ENCODE measurements at places on chromosomes 11 and 22.

DNA sequence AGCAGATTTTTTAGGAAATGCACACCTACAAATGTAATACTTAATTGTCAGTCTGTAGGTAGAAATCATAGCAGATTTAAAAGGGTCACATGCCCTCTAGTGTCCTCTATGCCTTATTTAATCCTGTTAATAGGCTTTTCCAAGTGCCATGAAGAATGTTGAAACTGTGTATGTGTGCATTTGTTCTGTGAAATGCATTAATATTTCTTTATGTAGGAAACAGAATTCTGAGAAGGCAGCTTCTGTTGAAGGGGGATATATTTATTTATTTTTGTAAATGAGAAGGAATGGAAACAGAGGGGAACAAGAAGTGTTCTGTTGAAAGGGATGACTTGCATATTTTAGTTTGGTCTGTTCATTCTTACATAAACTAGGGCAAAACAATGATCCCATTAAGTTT lies 51.0 kb downstream of the SVIP start:
- peak; percentile 20 for DNase-seq

DNA sequence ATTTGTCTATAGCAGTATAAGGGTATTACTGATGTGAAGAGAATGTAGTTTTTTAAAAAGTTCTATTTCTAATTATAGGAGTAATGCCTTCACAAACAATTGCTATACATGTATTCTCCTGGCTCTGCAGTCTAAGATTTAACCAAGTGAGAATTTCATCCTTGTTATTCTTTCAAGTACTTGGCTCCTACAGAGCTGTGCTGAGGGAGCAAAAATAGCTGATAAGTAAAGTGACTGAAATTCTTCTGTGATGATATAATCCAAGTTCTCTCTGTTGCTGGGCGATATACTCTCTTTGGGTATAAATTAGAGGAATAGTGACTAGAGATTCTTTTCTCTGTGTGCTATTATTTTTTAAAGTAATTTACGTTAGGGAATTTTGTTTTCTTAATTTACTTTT lies 68.0 kb downstream of the PGR start:
- DNase-seq: no peak

DNA sequence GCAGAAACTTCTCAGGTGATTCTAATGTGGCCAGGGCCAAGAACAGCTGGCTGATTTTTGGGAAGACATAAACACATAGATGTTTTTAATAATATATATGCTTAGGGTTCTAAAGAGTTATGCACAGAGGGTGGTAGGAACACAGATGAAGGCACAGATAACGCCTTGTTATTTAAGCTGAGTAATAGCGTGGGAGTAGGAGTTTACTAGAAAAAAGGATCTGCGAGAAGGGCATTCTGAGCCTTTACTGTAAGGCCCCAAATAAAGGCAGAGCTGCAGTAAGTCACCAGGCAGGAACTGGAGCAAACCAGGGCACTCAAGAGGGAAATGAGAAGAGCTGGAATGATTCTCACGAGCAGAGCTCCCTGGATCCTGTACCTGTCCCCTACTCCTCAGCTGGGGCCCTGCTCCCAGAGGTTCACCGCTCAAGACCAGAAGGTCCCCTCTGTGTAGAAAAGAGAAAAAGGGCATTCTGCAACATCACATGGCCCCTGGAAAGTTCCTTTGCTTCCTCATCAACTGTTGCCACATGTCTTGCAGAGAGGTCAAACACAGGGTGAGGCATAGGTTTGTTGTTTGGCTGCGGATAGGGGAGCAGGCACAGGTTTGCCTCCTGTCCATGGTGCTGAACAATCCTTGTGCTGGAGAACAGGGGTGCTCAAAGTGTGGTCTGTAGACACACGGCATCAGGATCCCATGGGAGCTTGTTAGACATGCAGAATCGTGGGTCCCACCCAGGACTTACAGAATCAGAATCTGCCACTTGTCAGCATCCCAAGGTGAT lies 125.7 kb downstream of the TENM4 start:
- no peak for DNase-seq

GRCh38 chr11:133133050-133133449 lies 399.3 kb downstream of the OPCML start:
- DNase-seq: no peak

GRCh38 chr11:119148720-119149017 lies 183 bp upstream of the ABCG4 start:
- DNase-seq: no peak

DNA sequence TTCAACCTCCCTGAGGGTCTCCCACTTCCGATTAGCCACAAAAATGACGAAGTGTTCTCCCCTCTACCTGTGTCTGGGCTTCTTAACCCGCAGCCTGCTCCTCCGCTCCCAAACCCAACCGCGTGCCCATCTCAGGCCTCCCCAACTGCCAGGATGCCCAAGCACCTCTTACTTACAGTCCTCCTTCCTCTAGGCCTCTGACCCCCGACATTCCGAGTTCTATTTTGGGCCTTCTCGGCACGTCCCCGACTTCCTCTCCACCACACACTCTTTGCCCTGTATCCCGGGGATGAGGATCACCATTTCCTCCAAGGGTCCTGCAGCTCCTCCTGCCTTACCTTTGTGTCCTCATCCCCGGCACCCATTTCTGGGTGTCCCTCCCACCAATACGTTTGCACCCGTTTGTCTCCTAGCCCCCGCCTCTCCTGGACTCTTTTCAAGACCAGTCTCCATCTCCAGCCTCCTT lies 388 bp upstream of the MUS81 start:
- peak; percentile 49 for DNase-seq

GRCh38 chr11:43130616-43131015 lies 181.2 kb upstream of the API5 start:
- no peak for DNase-seq

- no peak for DNase-seq
Measured at GRCh38 chr11:118382954-118383353, 18.5 kb upstream of the ATP5MG start.

- no peak for DNase-seq
Measured at GRCh38 chr22:40727070-40727963, 48.0 kb downstream of the MCHR1 start.

DNA sequence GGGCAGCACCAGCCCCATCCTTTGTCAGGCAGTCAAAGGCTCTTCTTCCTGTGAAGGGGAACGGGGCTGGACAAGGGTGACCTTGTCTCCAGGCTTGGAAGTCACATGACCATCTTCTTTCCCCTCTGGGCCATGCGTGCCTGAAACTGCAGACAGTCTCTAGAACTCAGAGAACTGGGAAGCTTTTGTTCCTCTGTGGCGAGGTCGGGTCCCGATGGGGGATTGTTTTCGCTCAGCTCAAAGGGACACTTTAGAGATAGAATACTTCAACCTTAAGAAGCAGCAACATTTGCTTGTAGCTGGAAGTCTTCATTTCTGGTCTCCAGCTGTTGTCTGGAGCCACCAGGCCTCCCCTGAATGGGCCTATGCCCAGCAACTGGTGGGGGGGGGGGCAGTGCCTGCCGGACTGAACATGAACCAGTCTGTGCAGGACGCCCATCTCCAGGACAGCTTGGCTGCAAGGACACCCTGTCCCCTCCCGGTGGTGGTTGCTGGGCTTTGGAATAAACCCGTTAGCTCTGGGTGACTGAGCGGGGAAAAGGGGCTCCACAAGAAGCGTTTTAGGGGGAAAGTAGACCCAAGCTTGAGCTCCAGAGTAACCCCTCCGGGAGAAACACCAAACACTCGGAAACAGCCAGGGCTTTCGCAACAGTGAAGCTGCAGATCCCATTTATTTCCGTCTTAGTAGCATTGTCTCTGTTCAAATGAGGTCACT lies 55.7 kb upstream of the EMID1 start:
- DNase-seq: no peak

DNA sequence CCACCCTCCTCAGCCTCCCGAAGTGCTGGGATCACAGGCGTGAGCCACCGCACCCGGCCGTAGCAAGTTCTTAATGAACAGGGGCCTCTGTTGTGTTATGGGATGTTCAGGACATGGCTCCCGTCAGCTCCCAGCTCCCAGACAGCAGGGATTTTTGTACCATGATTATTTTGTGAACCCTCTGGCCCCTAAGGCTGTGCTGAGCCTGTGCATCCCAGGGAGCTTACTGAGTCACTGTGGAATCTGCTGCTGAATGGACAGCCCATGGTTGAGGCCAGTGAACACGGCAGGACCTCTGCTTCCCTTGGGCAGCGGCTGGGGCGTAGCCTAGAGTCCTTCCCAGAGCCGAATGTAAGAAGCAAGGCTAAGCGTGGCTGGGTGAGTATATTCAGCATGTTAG lies 245.2 kb downstream of the NTM start:
- no peak for DNase-seq

DNA sequence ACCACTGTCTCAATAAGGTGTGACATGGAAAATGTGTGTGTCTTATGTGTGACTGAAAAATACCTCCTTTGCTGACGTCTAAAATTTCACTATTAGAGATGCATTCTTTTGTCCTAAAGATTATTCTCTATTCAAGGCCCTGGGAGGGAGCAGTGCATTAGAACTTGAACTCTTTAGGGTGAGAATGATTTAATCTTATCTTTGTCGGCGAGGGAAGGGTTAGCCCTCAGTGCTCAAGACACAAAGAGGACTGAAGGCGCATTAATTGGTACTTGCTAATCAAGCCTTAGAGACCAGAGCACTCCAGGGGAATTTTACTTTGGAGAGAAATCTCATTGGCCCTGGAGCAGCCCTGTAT lies 29.8 kb upstream of the PLET1 start:
- DNase-seq: no peak

GRCh38 chr22:48333816-48334735 lies 1493.6 kb downstream of the BRD1 start:
- DNase-seq: no peak

DNA sequence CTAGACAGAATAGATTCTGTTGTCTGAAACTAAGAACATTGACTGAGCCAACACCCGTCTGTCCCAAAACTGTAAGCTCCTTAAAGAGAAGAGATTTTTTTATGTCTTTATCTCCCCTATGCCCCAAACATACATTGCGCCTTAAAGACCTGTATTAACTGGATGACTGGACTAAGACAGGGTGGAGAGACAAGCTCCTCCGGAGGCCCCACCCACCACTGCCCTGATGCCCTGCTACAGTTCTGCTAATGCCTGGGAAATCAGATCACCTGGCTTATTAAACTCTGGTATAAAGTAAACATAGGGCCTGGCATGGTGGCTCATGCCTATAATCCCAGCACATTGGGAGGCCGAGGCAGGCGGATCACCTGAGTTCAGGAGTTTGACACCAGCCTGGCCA lies 203.7 kb downstream of the TENM4 start:
- DNase-seq: no peak

DNA sequence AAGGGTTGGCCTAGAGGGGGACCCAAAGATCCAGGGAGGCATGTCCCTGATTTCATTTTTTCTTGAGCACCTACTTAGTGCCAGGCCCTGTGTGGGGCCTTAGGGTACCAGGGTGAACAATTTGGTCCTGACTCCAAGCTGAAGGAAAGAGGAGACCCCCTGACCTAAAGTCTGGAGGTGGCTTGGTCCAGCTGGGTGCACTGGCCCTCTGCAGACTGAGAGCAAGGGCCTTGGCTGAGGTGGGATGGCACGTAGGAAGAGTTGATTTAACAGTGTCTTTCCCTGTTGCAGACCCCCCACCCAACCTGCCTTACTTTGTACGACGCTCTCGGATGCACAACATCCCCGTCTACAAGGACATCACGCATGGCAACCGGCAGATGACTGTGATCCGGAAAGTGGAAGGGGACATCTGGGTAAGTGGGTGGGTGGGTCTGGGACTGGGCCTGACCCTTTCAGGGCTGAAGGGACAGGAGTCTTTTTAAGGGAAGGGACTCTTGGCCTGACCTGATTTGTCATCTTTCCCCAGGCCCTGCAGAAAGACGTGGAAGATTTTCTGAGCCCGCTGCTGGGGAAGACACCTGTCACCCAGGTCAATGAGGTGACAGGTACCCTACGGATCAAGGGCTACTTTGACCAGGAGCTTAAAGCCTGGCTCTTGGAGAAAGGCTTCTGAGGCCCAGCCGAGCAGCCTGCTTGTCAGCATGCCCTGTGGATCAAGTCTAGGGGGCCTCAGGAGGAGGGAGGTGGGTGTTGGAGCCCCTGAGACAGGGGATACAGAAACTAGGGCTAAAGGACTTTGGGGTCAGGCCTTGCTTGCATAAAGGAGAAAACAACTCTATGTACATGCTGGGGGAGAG lies 3.3 kb downstream of the MRPL49 start:
- DNase-seq: no peak

GRCh38 chr11:126354631-126355323 lies 709 bp upstream of the ST3GAL4 start:
- no peak for DNase-seq

- no peak for DNase-seq
Measured at GRCh38 chr22:42646569-42647525, 2.3 kb downstream of the CYB5R3 start.

- DNase-seq: no peak
Measured at GRCh38 chr22:38012604-38013072, 28.3 kb upstream of the SOX10 start.

DNA sequence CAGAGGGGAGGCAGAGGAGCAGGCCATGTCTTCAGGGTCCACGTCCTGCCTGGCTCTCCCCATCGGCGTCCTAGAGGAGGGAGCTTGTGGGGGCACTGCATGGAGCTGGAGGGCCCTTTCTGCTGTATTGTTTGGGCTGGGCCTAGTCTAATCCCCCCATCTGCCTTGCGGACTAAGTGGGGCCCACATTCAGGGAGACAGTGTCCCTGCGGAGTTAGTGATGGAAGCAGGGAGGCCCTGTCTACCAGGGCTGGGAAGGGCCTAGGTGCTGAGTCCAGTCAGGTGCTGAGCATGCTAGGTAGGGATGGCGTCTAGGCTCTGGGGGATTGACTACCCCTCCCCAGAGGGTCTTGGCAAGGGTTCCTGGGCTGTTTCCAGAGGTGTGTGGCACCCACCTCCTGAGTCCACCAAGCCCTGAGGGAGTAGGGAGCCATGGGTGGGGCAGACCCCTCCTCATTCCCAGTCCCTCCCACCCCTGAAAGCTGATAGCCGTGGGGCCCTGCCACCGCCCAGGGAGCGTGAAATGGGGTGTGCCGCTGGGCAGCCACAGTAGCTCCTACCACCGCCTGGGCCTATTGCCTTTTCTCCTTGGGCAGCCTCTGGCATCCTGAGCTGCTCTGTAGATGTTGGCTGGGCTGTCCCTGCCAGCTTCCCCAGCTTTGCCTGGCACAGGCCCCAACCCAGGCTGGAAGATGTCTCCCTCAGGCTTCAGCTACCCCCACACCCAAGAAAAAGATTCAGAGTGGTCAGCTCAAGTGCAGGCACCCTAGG lies 1.9 kb upstream of the POLD4 start:
- DNase-seq: no peak

Measured in SW480 (cell line).